Stimulated activated CD4-positive, alpha-beta T cell treated with anti-CD3 and anti-CD28 coated beads, Interleukin-15, amount 100 ng/mL, for 1 hour (primary cell): ENCODE measurements at places on chromosomes 11 and 22.

GRCh38 chr22:26573026-26573662 is 16.8 kb downstream of the TPST2 start:
- DNase-seq = no peak

DNA sequence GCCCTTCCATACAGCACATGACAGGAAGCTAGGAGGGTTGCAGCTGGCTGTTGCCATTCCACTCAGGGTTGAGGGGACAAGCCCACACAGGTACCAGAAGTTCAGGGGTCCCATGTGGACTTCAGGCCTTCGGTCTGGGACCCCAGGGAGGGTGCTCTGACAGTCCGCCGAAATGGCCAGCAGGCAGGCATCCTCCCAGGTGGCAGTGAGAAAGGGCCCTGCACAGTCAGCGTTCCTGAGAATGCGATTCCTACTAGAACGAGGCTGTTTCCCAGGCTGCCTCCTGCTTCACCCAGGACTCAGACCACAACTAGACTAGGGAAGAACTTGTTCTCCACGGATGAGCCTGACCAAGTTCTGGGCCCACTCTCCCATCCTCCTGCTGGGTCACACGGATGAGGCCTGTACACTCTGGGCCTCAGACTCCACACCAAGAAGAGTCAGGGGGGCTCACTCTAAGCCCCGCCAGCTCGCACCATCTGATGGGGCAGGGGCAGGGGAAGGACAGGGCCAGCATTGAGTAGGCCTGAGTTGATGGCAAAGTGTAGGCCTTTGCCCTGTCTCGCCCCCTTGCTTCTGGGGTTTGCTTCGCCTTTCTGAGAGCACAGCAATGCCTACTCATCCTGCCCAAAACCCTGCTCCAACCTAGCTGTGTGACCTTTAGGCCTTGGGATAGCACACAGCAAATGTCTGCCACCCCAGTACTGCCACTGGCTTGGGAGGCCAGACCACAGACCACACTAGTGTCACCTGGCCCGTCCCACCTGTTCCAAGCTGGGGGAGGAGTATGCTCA is 14.0 kb downstream of the KCNQ1OT1 start:
- DNase-seq = no peak

DNA sequence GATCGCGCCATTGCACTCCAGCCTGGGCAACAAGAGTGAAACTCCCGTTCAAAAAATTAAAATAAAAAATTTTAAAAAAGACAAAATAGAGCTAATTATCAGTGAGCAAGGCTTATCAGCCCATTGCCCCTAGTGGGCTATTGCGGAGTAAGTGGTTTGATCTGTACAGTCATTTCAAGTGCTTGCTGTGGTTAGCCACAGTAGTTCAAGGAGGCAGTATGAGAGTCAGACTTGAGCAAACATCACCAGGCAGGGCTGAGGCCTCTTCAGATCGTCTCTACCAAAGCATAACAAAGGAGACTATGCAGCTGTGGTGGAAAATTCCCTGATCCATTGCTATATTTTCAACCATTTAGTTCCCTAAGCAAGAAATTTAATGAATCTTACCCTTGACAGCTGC is 4.3 kb upstream of the SBF2 start:
- no peak for DNase-seq

GRCh38 chr22:41687901-41688364 is 734 bp downstream of the SNU13 start:
- no peak for DNase-seq

- no peak for DNase-seq
These were observed 257.3 kb upstream of the ISX start for GRCh38 chr22:34808618-34809017.

DNA sequence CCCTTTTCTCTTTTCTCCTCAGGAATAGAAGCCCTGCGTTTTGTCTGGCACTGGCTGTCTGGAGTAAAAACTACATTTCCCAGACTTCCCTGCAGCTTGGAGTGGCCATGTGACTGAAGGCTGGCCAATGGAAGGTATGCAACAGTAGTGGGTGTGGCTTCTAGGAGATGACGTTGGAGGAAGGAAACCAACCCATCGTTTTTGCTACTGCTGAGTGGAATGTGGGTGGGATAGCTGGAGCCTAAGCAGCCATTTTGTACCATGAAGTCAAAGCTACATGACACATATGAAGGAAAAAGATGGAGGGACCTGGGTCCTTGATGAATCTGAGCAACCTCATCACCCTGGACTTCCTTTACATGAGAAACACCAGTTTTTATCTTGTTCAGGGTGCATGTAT is 19.6 kb downstream of the FGF3 start:
- no peak for DNase-seq

GRCh38 chr11:117480221-117480620 is 152.6 kb downstream of the CEP164 start:
- DNase-seq = no peak

GRCh38 chr22:45672564-45673481 is 1.2 kb downstream of the ATXN10 start:
- DNase-seq = no peak

DNA sequence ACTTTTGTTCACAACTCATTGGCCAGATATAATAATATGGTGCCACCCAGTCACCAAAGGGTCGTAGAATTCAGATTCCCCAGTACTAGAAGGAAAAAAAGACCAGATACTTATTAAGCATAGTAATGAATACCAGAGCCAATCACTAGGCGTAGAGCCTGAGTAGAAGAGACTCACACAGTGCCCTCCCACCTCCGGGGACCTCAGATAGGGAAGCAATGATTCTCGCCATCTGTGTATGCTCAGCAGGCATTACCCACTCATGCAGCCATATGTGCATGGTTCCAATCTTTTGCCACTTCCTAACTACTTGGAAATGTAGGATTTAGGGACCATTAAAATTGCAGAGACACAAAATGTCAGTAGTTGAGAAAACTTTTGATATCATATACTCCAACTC is 85.3 kb downstream of the C11orf87 start:
- DNase-seq = no peak

GRCh38 chr11:95799546-95799945 is 9.2 kb downstream of the CEP57 start:
- no peak for DNase-seq

GRCh38 chr11:9601037-9601875 is 27.8 kb downstream of the WEE1 start:
- DNase-seq = no peak

DNA sequence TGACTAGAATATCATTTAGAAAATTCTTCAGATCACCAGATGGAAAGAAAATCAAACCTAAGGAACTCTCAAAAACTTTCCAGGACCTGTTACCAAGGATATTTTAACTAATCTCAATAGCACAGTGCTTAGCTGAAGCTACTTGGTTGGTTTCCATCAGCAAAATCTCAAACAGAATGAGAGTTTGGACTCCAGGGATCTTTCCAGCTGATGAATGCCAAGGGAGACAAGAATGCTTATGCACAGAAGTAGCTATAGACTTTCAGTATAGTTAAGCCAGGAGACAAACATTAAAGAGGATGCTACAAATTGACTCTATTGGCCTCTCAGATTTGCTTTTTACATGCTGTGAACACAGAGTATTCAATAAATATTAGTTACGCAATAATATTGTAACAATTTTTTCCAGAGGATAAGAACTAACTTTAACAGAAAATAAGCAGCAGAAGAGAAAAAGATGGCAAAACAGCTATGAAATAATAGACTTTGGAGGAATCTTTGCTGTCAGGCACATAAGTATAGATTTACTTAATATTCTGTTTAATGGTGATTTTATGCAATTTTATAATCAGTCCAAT is 331.4 kb downstream of the DLG2 start:
- DNase-seq = no peak

DNA sequence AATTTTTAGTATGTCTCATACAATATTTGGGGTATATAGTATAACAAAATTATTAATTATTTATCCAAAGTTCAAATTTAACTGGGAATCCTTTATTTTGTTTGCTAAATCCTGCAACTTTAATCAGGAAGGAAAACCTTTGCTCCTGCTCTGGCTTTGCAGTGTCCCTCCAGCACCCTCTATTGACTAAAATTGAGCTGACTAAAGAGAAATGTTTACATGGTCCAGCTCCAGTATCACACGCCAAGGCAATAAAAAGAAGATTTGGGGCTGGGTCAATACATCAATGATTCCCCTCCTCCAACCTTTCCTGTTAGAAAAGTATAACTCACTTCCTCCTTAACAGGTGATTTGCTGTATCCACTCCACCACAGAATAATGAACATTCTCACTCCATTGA is 153.0 kb upstream of the LRRC4C start:
- DNase-seq = no peak

- no peak for DNase-seq
These were observed 608 bp downstream of the NIPSNAP1 start for GRCh38 chr22:29580200-29580810.

- DNase-seq = no peak
These were observed 98.4 kb downstream of the ZNF280B start for GRCh38 chr22:22410121-22410520.

DNA sequence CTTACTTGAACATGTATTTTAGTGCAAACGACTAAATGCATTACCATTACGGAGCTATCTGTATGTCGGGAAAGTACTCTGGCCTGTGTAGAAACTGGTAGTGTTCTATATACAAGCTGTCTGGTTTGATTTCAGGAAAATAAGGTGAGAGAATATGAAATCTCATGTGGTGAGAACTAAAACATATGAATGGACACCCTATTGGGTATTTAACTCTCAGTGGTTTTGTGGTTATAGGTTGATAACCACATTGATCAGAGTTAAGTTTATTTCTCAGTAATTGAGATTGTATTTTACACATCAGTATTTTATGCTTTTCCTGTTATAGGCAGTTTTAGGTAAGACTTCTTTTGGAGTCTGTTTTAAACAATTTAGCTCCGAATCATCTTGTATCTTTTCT is 10.4 kb downstream of the ANO5 start:
- DNase-seq = no peak

DNA sequence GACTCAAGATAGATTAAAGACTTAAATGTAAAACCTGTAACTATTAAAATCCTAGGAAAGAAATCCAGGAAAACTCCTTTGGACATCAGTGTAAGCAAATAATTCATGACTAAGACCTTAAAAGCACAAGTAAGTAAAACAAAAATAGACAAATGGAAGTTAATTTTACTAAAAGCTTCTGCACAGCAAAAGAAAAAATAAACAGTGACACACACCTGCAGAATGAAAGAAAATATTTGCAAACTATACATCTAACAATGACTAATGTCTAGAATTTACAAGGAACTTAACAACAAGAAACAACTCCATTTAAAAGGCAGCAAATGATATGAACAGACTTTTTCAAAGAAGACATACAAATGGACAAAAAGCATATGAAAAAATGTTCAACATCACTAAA is 359.1 kb downstream of the LUZP2 start:
- DNase-seq = no peak

DNA sequence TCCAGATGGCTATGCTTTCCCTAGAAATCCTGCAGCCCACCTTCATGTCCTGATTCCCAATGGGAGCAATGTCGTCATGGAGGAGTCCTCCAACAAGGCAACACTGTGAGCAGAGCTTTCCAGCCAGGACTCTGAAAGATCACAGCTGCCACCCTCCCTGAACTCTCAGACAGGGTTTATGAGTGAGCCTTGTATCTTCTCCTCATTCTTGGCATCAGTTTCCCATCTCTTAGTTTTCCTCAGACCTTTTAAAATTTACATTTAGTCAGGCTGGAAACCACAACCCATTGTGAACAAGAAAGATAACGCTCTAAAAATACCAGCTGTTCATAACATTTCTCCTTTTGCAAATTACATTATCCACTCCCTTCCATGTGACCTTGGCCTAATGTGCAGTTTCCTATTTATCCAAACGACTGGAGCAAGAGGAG is 15.6 kb upstream of the LYVE1 start:
- DNase-seq = no peak

DNA sequence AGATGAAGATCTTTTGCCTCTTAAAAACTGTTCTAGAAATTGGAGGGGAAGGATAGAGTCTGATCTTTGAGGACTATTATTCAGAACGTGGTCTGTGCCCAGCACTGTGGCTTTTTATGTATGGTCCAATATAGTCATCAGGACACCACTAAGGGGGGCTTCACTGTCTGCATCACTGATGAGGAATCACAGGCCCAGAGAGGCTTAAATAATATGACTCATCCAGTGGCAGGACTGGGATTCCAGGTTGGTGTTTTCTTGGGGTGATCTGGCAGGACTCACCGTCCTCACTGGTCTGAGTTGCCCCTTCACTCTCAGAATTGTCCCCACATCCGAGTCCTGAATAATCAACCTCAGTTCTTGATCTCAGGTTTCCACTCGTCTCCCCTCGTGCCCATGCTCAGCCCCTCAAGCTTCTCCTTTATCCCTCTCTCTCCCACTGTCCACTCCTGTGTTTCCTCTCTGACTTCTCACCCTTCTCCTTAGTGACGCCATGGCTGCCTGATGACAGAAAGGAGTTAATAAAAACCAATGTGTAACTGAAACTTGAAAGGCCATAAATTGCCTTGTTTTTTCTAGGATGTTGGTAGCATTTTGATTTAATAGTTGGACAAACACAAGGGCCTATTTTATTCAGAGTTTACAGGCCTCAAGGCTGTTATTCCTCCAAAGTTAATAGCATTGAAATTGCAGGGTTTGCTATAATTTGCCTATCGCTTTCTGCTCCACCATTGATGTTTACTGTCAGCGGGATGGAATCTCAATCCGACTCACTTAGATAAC is 95.7 kb upstream of the NNMT start:
- DNase-seq = no peak

DNA sequence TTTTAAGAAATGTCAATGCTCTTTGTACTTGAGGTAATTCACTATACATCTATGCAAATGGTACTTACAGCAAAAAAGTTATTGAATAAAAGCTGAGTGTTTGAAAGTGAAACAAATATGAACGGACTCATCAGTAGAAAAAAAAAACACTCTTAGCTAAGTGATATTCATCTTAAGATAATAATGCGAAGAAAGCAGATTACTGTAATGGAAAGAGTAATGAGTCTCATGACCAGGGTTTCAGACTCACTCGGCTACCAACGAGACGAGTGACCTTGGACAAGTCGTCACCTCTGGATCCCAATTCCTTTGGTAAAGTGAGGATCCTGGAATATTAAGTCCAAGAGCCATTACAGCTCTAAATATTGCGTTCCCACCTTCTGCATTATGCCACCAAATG is 57.0 kb downstream of the PACSIN2 start:
- DNase-seq = no peak

DNA sequence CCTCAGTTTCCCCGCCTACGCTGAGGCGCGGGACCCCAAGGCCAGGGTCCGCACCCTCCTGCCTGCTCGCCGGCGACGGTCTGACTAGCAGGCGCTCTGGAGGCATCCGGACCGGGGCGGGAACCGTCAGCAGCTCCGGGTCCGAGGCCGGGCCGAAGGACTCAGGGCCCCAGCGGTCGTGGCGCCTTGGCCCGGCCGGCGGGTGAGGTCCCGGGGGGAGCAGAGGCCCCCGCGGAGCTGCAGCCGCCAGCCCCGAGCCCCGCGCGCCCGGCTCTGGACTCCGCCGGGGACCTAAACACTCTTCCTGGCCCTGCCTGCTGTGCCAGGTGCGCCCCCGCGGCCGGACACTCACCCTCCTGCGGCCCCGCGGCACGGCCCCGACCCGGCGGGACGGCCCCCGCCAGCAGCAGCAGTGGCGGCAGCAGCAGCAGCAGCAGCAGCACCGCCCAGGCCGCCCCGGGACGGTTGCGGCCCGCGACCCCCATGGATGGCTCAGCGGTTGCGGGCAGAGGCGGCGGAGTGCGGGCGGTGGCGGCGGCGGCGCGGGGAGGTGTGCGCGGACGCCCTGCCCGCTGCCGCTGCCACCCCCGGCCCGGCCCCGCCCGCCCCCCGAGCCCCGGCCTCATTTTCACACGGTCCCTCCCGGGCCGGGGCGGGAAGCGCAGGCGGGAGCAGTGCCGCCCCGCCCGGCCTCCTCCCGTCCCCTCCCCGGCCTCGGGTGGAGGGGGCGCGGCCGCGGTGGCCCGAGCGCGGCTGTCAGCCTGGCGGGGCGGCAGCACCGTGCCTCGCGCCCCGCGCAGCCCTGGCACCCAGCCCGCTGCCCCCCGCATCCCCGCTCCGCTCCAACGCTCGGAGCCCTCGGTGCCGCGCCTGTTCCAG is at the start of gene SCUBE2:
Gene SCUBE2 (minus strand): TSS at position 556 of the 879 bp plus-strand sequence. CDS start 71 bp downstream, at position 485.
- no peak for DNase-seq
